ENCODE measurements at places on chromosomes 7 and 10. TPM values are rescaled to one million over a fixed set of nuclear protein-coding genes. Genes with fewer than 3 reads are reported as not detected.

LSM5 gene
- 22.6 TPM for polyA plus RNA-seq

PPIA gene
- 4,846 TPM for polyA plus RNA-seq

DDX56 gene
- 52.6 TPM for polyA plus RNA-seq

UCN3 gene
- not detected for polyA plus RNA-seq

COL28A1 gene
- 0.02 TPM for polyA plus RNA-seq

CFAP70 gene
- polyA plus RNA-seq, result 0.16 TPM

METTL27 gene
- polyA plus RNA-seq, result 2.6 TPM

ANKIB1 gene
- 38.0 TPM for polyA plus RNA-seq

EMX2 gene
- not detected for polyA plus RNA-seq

SYT15 gene
- 0.15 TPM for polyA plus RNA-seq

ITGA8 gene
- polyA plus RNA-seq, result 0.25 TPM

MSS51 gene
- 1.4 TPM for polyA plus RNA-seq

OR2A1 gene
- not detected for polyA plus RNA-seq

LIPK gene
- not detected for polyA plus RNA-seq

SPDYE5 gene
- not detected for polyA plus RNA-seq

TLX1 gene
- not detected for polyA plus RNA-seq

EN2 gene
- polyA plus RNA-seq, result not detected

SEMA3D gene
- polyA plus RNA-seq, result 5.7 TPM

MYO1G gene
- not detected for polyA plus RNA-seq

TMEM196 gene
- not detected for polyA plus RNA-seq

ALOX5 gene
- not detected for polyA plus RNA-seq

VPS50 gene
- polyA plus RNA-seq, result 15.2 TPM

AKR1E2 gene
- polyA plus RNA-seq, result 1.3 TPM
